Activated CD4-positive, alpha-beta memory T cell treated with anti-CD3 and anti-CD28 coated beads, Interleukin-2, amount 10 ng/mL, durations not matched to agents 7 days and 5 days (primary cell): ENCODE measurements at places on chromosomes 2 and 18. TPM values are rescaled to one million over a fixed set of nuclear protein-coding genes. Genes with fewer than 3 reads are reported as not detected.

Gene TCF23
- total RNA-seq, result not detected

Gene HOXD9
- not detected for total RNA-seq

Gene DLGAP1
- 0.53 TPM for total RNA-seq

Gene KYNU
- total RNA-seq, result not detected

Gene CACNB4
- total RNA-seq, result 0.28 TPM

Gene FOXD4L1
- total RNA-seq, result 0.23 TPM

Gene STK11IP
- 31.5 TPM for total RNA-seq

Gene DNAH7
- total RNA-seq, result not detected

Gene ATP5MC3
- 200 TPM for total RNA-seq

Gene ALK
- total RNA-seq, result not detected

Gene SCN7A
- total RNA-seq, result not detected
